ENCODE measurements at places on chromosomes 16 and 17.

- no peak for DNase-seq
Measured at GRCh38 chr16:13067648-13068047, 166.2 kb downstream of the SHISA9 start.

- DNase-seq: no peak
Measured at GRCh38 chr17:57636985-57637665, 108.0 kb downstream of the CCDC182 start.

DNA sequence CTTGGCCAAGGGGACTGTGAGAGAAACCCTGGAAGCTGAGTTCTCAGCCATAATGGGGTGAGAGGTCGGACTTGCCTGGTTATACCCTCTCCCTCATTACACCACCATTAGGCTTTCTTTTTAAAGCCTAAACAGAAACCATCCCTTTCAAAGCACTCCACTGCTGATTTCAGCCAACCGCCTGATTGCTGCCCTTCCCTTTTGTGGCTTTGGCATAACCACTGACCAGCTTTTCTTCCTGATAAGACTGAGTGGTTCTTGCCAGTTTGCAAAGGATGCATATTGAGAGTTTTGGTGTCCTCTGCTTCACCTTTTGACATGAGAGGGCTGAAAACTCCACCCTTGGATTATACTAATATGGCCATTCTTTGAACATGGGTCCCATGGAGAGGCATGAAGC lies 308.2 kb upstream of the GOT2 start:
- no peak for DNase-seq

DNA sequence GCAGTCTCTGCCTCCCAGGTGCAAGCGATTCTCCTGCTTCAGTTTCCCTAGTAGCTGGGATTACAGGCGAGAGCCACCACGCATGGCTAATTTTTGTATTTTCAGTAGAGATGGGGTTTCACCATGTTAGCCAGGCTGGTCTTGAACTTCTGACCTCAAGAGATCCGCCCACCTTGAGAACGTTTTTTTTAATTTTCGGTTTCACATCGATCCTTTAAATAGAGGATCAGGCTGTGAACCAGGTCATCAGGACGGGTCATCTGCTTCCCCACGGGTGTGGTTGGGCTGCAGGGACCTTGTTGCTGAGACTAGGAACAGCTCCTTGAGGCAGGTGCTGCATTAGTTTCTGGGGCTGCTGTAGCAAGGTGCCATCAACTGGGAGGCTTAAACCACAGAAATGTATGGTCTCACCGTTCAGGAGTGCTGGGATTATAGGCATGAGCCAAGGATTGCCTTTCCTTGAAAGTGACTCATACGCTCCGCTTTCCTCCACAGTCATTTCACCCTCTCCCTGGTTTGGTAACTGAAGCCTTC lies 7.9 kb upstream of the NAGPA start:
- no peak for DNase-seq

- DNase-seq: no peak
Measured at GRCh38 chr17:45783593-45784292, 377 bp upstream of the CRHR1 start.

DNA sequence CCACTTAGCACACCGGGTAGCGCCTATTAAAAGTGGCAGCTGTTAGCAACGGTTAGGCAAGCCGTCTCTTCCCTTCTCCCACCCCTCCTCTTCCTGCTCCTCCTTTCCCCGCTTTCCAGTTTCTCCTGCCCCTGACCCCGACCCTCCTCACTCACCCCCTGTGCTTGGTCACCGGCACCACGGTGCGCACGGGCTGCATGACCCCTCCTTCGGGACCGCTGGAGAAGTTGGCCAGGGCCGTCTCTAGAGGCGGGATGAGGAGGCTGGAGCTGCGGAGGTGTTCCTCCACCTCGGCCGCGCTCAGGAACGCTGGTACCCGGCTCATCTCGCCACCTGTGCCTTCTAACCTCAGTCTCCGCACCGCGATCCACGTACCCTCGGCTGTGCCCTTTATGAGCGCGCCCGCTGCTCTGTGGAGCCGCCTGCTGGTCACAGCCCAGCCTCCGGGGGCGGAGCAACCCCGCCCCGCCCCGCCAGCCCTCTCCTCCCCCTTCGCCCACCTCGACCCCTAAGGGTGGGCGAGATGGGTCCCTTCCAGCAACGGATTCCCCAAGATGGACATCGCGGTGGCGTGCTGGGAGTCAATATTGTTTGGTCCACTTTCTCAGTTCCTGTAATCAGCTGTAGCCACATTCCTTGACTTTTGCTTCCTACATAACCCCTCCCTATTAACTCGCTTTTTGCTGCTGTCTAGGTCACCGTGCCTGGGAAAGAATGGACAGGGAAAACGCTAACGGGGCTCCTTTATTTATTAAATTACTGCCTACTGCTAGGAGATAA lies at the start of gene CRYM:
Gene CRYM, minus strand, starts transcription at position 364 of the 780 bp plus-strand sequence. Its CDS starts 39 bp downstream, at position 325.
- DNase-seq: no peak

GRCh38 chr16:70801611-70802010 lies 653 bp upstream of the VAC14 start:
- no peak for DNase-seq

DNA sequence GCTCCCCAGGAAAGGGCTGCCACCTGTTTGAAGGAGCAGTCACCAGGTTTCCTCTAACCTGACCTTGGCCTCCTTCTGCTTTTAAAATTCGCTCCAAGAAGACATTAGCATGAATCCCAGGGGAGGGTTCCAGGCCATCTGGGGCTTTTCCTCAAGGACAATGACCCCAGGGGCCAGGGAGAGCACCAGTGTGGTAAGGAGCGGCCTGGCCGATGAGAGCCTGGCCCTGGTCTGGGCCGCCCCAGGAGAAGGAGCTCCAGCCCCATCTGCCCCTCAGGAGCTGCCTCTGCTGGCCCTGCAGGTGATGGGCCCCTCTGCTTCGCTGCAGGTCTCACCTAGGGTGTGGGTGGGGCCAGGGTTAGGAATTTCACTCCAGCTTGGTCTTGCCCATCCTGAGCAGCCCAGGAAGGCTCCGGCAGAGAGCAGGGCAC lies 209.2 kb upstream of the TNRC6C start:
- DNase-seq: peak; percentile 65

DNA sequence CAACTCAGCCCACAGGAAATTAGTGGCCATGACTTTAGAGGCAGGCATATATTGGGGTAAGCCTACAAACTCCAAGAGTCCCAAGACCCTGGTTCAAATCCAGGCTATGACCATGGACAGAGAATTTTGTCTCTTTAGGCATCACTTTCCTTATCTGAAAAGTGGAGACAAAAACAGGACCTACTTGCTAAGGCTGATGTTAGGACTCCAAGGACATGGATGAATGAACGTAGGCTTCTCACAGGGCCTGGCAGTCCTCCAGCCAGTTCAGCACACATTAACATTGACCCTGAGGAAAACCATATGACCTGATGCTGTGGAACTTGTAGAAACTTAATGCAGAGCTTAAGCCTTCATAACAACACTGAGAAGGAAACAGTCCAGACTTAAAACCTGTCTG lies 1.4 kb downstream of the FKBP10 start:
- DNase-seq: no peak

Measured in suprapubic skin (tissue), 4 donors.